ENCODE measurements at places on chromosomes 1 and 21.

DNA sequence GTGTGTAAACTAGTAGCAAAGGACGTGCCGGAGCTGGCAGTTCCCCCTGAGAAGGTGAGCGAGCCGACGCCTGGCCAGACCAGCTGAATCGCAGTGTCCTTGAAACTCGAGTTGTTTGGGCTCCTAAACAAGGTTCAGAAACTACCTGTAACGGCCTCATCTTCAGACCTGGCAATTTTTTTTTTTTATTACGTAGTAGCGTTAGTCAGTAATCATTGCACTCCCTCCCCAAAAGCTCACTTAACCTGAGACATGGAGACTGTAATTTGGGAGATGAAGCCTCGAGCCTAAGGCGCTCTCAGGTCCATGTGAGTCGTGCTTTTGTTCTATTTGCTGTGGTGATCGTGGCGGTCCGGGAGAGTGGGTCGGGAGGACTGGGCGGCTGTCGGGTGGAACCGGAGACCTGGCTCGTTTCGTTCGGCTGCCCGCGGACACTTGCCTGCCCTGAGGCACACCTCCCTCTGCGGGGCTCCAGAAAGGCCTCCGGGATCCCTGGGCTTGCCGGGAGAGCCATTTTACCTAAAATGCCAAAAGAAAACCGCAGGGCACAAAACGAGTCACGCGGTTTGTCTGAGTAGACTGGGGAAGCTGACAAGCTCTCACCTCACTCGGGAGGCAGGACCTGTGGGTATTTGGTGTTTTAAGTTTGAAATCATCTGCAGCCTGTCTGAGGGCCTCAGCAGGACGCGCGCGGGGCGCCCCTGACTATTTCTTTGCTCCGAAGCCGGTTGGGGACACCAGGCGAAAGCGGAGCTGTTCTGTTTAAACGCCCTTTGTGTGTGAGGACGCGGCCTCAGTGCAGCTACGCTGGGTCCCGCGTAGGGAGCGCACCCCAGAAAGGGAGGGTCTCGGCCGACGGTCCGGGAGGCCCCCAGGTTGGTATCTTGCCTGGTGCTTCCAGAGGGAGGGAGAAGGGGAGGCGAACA lies 722 bp downstream of the LHX8 start:
- DNase-seq = no peak

GRCh38 chr1:232743999-232744398 lies 61.2 kb upstream of the MAP10 start:
- DNase-seq = no peak

- DNase-seq = no peak
These were observed 3.0 kb upstream of the ID3 start for GRCh38 chr1:23562137-23562876.

- DNase-seq = no peak
These were observed 266.9 kb downstream of the PTPRU start for GRCh38 chr1:29502911-29503840.

DNA sequence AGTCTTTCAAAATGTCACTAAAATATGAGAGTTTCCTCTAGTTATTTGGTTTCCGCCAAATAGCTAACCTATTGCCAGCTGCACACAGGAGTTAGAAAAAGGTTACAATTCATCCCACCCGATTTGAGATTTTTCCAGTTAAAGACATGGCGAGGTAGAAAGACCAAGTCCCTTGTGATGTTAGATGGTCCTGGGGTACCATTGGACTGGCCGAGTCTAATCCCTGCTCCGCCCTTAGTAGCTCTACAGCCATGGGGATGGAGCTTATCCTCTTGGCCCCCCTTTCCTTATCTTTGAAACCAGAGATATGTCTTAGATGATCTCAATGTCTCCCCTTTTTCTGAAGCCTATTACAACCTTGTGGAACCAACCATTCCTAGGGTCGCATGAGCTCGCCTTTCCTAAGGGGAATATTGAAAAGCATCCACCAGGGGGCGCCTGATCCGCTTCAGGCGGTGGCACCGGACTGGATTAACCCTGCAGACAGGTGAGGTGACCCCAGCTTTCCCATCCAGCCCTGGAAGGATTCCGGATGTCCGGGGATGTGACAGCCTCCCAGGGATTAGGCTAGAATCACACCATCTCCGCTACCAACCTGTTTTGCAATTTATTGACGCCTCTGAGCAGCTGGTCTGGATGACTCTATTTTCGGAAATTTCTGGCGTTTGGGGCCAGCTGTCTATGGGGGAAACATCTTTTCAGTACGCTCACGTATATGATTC lies 68.3 kb upstream of the SIM2 start:
- peak; percentile 54 for DNase-seq

GRCh38 chr1:162397943-162398560 lies 13.9 kb downstream of the SH2D1B start:
- no peak for DNase-seq

GRCh38 chr1:228490120-228491078 lies 3.2 kb downstream of the RNF187 start:
- no peak for DNase-seq

Data from T-helper 9 cell (primary cell).